ENCODE measurements at places on chromosomes 4 and X.

DNA sequence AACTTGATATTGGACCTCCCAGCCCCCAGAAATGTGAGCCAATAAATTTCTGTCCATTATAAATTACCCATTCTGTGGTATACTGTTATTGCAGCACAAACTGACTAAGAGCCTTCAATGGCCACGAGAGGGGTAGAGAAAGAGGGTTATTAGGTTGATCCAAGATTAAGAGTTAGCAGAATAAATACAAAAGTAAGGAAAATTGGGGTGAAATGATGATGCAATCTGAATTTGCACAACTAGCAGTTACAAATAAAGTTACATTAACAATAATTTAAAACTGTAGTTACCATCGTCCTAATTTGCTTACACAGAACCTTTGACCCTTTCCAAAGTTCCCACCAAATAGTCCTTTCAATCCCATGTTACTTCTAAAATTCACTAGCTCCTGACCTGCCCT, 54.2 kb downstream of the F8 start:
- no peak for DNase-seq

GRCh38 chrX:46456125-46456922, 88.9 kb downstream of the ZNF674 start:
- DNase-seq, result no peak

- DNase-seq, result no peak
Observed at GRCh38 chr4:62881901-62882300, 1527.3 kb downstream of the TECRL start.

- DNase-seq, result no peak
Observed at GRCh38 chr4:16297003-16297402, 70.7 kb upstream of the TAPT1 start.

DNA sequence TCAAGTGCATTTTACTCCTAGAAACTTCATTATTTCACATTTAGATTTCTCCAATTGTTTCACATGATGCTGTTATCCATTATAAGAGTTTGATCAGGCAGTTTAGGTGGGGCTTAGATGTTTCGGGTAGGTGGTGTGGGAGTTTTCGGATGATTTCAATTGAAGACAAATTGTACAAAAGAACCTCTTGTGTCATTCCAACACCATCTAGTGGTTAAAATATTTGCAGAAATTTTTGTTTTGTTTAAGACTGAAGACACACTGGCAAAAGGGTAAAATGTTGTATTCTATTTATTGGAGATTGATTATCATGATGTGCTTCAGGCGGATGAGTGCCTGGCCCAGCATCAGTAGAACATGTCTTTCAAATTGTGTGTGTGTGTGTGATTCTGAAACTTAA, 212.7 kb downstream of the SH3BGRL start:
- DNase-seq, result no peak

GRCh38 chrX:48107717-48108116, 22.7 kb upstream of the SPACA5B start:
- no peak for DNase-seq

- DNase-seq, result no peak
Observed at GRCh38 chrX:109345856-109346255, 136.0 kb downstream of the GUCY2F start.

DNA sequence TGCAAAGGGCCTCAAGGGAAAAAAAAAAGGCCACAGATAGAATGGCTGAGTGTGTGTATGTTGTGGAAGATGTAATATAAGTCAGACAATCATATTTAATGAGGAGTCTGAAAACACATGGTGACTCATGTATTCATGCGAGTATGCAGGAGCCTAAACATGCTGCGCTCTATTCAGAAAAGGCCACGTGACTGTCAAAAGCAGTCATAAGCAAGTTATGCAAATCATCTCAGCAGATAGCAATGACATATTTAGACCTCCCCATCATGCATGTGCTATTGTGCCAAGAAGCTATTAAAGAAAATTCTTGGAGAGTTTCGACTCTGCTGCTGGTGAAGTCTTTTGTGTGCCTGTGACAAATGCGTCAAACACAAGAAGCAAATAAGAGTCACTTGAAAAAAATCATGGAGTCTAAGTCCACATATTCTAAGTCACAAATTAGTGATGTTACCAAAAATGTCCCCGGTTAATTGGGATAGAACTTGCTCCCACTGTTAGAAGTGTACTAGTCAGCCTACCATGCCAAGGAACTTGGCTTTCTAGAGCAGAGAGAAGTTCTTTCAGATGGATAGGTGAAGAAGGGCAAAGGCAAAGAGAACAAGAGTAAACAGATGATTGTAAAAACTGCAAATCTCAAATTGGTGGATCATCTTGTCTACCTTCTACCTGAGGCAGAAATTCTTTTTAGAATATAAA, 5.0 kb downstream of the LNX1 start:
- no peak for DNase-seq

GRCh38 chrX:38986586-38986985, 185.3 kb downstream of the MID1IP1 start:
- DNase-seq, result no peak

GRCh38 chrX:23386726-23387125, 52.1 kb downstream of the PTCHD1 start:
- no peak for DNase-seq

DNA sequence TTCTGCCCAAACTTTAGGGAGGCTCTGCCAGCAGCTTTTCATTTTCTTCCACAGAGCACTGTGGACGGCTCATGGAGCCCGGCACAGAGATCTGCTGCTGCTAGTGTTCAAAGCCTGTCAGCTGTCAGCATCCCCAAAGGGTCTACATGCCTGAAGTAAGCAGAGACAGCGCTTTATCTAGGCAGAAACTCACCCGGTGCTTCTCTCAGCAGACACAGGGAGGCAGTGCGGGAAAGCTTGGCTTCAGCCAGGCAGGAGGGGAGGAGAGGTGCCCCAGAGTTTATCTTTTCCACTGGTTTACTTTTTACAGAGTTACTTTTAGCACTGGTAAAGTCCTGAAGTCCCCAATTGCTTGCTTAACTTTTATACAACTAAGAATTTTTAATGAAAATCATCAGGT, 339.3 kb downstream of the NKX6-1 start:
- DNase-seq, result peak; percentile 78

DNA sequence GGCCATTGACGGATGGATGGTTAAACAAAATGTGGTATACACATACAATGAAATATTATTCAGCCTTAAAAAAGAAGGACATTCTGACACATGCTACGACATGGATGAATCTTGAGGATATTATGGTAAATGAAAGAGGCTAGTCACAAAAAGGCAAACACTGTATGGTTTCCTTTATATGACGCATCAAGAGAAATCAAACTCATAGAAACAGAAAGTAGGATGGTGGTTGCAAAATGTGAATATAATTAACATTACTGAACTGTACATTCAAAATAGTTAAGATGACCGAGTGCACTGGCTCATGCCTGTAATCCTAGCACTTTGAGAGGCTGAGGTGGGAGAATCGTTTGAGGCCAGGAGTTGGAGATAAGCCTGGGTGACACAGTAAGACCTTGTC, 9.5 kb upstream of the CASK start:
- no peak for DNase-seq

DNA sequence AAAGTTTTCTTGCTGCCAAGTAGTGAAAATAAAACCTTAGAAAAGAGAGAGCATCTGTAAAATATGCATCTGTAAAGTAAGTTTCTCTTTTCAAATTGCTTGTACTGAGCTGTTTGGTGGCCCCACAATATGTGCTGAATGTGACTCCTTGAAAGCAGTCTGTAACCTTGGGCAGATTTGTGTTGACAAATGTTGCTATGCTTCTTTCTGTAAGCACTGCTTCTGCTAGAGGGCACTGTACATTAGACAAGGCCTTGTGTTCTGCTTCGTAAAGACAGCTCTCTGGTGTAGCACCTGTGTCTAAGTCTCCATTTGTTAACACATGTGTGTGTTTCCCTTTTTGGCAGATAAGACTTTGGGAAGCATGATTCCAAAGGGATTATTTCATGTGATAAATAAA, 56.6 kb upstream of the NRK start:
- no peak for DNase-seq

- DNase-seq, result no peak
Observed at GRCh38 chr4:94870146-94870545, 112.4 kb downstream of the BMPR1B start.

GRCh38 chr4:186161138-186161537, 30.2 kb upstream of the CYP4V2 start:
- DNase-seq, result peak; percentile 55

DNA sequence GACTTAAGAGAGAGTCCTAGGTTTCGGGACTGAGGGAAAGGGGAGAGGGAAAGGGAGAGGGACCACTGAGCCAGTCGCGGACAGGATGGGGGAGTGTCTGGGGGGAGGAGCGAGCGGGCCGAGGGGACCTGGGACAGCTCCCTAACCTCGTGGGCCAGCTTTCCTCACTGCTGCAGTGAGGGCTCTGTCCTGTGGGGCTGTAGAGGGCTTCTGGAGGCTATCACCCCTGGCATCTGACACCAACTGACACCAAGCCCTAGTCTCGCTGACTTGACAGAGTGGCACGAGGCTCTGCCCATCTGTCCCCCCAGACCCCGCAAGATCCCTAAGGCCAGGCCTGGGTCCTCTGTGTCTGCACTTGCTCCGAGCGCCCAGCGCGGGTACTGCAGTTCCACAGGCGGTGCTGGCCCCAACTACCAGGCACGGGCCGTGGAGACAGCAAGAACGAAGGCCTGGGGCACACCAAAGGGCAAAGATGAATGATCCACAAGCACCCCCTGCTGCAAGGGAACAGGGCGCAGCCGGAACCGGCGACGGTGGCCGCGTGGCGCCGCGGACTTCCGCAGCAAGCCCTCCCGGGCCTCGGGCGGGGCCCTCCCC, 465 bp downstream of the HAUS7 start:
- DNase-seq, result no peak

DNA sequence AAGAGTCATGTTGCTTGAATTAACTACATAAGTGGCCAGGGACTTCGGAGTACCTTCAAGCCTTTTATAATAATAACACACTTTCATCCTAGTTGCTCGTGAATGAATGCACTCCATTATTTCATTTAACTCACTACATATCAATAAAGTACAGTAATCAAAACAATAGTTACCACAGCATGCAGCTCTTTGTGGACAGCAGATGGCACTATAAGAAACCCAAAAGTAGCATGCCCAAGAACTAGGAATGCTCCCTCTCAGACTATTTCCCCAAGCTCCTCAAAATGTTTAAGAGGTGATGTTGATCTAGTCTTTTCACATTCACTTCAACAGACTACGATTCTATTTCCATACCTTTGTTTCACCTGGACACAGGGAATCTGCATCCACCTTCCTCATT, 500.8 kb upstream of the DIAPH2 start:
- no peak for DNase-seq

GRCh38 chrX:130263016-130263415, 5.7 kb downstream of the ZNF280C start:
- no peak for DNase-seq

DNA sequence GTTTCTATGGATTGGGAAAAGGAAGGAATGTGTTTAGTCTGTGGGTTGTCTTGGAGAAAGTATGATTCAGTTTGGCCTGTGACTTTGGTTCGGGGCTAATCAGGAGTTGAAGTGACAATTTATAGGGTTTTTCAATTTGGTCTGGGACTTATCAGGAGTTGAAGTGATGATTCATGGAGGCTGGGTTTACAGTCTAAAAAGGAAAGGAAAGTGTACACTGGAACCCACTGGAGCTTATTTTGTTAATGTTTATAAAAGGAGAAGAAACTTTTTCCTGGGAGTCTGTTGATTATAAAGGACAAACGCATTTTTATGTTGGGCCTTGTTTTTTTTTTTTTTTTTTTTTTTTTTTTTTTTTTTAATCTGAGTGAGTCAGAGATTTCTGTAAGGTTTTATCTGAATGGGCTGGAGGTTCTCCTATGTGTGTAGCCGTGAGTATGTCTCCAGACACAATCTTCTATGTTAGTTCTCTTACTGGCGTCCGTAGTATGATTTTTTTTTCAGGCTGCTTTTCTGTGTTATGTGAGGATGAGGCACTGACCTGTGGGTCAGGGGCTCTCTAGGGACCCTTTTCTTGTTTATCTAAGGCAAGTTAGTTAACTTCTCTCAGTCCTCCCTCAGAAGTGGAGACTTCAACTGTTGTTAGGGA, 33.0 kb upstream of the RAB9B start:
- peak; percentile 19 for DNase-seq

DNA sequence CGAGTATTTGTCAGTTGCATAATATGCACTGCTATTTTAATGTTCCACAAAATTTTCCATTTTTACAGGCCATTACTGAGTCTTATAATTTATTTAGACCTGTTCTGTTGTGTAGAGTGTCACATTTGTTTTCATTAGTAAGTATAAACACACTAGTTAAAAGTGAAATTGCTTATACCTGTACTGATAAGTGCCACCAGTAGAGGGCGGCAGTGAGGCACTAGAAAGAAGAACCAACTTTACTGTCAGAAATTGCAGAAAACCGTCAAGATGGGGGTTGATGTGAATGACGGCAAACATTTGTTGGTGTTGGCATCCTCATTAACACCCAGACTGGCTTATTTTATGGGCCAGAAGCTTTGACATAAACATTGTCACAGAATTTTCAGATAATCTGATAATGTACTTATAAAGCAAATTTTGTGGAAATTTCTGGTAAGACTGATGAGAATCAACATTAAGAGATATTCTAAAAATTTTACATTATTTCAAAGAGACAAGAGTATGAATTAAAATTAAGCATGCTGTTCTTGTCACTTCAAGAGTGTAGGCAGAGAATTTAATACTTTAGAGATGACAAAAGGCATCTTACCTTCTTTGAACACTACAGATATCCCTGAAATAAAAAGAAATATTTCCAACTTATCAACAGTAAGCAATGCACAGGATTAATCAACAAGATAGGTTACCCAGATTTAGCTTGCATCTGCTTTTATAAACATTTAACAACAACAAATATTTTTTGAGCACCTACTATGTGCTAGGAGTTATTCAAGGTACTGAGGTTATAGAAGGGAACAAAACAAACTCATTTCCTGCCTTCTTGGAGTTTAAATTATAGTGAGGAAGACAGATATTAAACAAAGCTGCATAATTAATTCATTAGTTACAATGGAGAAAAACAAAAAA, 24.9 kb downstream of the ALPK1 start:
- DNase-seq, result peak; percentile 51

- no peak for DNase-seq
Observed at GRCh38 chr4:151753056-151753455, 7.8 kb downstream of the GATB start.

- no peak for DNase-seq
Observed at GRCh38 chr4:108601532-108601931, 18.8 kb upstream of the RPL34 start.

GRCh38 chrX:139204898-139205667, 325.5 kb upstream of the F9 start:
- DNase-seq, result no peak

DNA sequence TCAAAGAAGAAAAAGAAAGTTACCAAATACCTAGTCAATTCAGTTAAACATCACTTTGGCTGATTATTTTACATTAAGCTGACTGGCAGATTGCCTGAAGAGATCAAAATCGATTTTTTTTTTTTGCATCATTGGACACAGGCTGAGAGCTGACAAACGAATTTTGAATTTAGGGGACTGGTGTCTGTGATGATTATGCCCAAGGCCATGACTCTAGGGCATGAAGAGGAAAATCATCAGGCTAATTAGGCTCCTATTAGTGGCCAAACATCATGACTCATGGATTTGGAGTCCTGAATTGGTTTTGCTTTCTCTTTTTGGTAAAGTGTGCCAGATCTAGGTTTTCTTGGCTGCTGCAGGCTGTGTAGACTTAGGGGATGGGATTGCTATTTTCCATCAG, 829.3 kb upstream of the LCORL start:
- DNase-seq, result no peak

GRCh38 chrX:56784666-56785065, 55.6 kb downstream of the NBDY start:
- DNase-seq, result no peak
